ENCODE measurements at places on chromosomes 1 and 21. TPM values are rescaled to one million over a fixed set of nuclear protein-coding genes. Genes with fewer than 3 reads are reported as not detected.
A peak's percentile ranks its signal among the peaks of the same experiment; 100 is the strongest.

DNA sequence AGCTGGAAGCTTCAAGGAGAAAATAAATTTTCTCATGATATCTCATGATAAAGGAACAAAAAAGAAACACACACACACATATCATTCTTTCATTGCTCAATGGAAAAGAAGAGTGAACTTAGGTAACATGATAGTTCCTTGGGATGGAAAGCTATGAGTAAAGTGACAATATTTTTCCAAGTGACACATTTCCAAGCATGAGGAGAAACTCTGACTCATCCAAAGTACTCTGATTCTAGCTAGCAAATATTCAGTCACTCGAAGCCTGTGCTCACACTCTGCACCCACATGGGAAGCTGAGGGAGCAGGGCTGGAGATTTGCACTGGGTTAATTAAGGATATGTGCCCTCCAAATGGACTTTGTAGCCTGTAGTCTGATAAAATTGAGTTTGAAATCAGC, 222.4 kb downstream of the LRRC40 start:
- H3K4me3 ChIP-seq: no peak overlapping the region
- DNase-seq: no peak
- no peaks in the 10 kb centered on the region for H3K4me1 ChIP-seq
- no peaks in the 10 kb centered on the region for H3K36me3 ChIP-seq

- peak overlapping the region; percentile 97 for H3K27ac ChIP-seq
- no peaks in the 10 kb centered on the region for H3K27me3 ChIP-seq
These were observed 4.7 kb downstream of the SORT1 start for GRCh38 chr1:109392788-109393616.

- peak overlapping the region; percentile 67 for H3K4me3 ChIP-seq
- DNase-seq: no peak
- H3K4me1 ChIP-seq: peaks cover 7% of the 10 kb centered on the region
- no peaks in the 10 kb centered on the region for H3K27me3 ChIP-seq
- peak overlapping the region; percentile 85 for H3K27ac ChIP-seq
These were observed 472 bp downstream of the DTL start for GRCh38 chr1:212035835-212036605.

GRCh38 chr1:207853372-207853757, 57.6 kb downstream of the CD34 start:
- H3K27me3 ChIP-seq: no peaks in the 10 kb centered on the region
- H3K4me3 ChIP-seq: no peak overlapping the region
- no peaks in the 10 kb centered on the region for H3K36me3 ChIP-seq
- DNase-seq: peak; percentile 55

DNA sequence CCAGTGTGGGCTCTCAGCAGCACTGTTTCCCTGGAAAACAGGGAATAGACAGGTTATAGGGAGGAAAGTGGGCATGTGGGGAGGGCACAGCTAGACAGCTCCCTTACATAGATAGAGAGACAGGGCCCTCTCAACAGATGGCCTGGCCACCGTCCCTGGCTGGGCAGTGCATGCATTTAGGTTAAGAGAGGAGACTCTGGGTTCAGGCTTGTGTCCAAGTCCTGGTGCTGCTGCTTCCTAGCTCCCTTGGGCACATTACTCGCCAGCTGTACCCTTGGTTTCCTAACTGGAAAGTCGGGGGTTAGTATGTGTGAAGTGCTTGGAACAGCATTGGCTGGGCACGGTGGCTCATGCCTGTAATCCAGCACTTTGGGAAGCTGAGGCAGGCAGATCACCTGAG, 9.1 kb downstream of the PLOD1 start:
- H3K27ac ChIP-seq: peak overlapping the region; percentile 69
- no peaks in the 10 kb centered on the region for H3K27me3 ChIP-seq
- no peak for DNase-seq
- H3K4me1 ChIP-seq: peaks cover 48% of the 10 kb centered on the region
- no peak overlapping the region for H3K4me3 ChIP-seq
- peaks cover 3% of the 10 kb centered on the region for H3K36me3 ChIP-seq

DNA sequence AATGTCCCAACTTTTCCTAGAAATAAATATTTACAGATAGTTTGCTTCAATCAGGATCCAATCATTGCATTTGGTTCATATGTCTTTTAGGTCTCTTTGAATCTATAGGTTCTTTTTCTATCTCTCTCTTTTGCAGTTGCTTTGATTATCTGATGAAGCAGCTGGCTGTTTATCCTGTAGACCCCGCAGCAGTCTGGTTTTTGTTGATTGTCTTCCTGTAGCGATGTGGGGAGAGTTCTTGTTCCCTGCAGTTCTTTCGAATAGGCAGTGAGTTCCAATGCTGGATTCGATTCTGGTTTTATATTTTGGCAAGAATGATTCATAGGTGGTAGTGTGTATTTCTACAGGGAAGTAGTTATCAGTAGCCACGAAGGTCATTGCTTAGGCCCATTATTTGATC, 7.4 kb upstream of the MIXL1 start:
- no peak for DNase-seq
- no peak overlapping the region for H3K27ac ChIP-seq
- no peak overlapping the region for H3K4me3 ChIP-seq
- H3K36me3 ChIP-seq: no peaks in the 10 kb centered on the region

GRCh38 chr1:2636733-2637132, 3.9 kb upstream of the MMEL1 start:
- no peaks in the 10 kb centered on the region for H3K4me1 ChIP-seq
- H3K27me3 ChIP-seq: peaks cover 46% of the 10 kb centered on the region
- H3K36me3 ChIP-seq: no peaks in the 10 kb centered on the region
- no peak for DNase-seq
- H3K27ac ChIP-seq: no peak overlapping the region

GRCh38 chr1:30532621-30533020, 190.8 kb downstream of the MATN1 start:
- H3K27me3 ChIP-seq: no peaks in the 10 kb centered on the region
- DNase-seq: no peak
- H3K27ac ChIP-seq: no peak overlapping the region
- peaks cover 6% of the 10 kb centered on the region for H3K4me1 ChIP-seq

DNA sequence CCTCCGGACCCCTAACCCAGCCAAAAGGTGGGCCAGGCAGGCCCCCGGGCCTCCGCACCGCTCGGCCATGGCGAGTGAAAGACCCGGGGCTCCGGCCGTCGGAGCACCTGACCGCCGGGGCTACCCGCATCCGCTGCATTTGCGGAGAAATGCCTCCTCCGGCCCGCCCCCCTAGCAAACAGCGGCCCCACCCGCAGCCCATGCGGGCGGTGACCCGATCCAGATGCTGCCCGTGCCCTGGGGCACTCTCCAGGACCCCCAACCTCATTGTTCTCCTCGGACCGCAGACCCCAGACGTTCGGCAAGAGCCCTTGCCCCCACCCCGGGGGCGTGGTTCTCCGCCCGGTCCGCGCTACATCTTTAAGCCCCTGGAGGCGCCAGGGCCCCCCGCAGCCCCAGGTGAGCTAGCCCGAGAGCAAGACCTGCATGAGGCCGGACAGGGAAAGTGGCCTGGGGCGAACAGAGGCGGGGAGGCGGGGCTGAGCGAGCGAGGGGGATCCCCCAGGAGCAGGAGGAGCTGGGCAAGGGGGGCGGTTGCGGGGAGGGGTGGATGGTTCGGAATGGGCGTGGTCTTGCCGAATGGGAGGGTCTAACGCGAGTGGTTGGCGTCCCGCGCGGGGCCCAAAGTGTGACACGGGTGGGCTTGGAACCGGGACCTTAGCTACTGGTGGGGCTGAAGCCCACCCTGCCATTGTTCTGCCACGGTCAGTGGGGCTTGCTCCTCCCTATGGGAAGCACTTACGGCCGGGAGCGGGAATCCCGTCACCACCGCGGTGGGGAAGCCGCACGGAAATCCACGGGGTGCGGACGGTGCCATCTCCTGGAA, 6.3 kb upstream of the CRYBG2 start:
- peaks cover 70% of the 10 kb centered on the region for H3K27me3 ChIP-seq
- H3K4me1 ChIP-seq: no peaks in the 10 kb centered on the region
- no peak overlapping the region for H3K27ac ChIP-seq
- peak overlapping the region; percentile 48 for H3K4me3 ChIP-seq

- H3K27ac ChIP-seq: no peak overlapping the region
- no peaks in the 10 kb centered on the region for H3K36me3 ChIP-seq
- H3K4me1 ChIP-seq: no peaks in the 10 kb centered on the region
- no peak overlapping the region for H3K4me3 ChIP-seq
- H3K27me3 ChIP-seq: peaks cover 3% of the 10 kb centered on the region
These were observed 64.7 kb downstream of the SNRPE start for GRCh38 chr1:203926025-203926540.

DNA sequence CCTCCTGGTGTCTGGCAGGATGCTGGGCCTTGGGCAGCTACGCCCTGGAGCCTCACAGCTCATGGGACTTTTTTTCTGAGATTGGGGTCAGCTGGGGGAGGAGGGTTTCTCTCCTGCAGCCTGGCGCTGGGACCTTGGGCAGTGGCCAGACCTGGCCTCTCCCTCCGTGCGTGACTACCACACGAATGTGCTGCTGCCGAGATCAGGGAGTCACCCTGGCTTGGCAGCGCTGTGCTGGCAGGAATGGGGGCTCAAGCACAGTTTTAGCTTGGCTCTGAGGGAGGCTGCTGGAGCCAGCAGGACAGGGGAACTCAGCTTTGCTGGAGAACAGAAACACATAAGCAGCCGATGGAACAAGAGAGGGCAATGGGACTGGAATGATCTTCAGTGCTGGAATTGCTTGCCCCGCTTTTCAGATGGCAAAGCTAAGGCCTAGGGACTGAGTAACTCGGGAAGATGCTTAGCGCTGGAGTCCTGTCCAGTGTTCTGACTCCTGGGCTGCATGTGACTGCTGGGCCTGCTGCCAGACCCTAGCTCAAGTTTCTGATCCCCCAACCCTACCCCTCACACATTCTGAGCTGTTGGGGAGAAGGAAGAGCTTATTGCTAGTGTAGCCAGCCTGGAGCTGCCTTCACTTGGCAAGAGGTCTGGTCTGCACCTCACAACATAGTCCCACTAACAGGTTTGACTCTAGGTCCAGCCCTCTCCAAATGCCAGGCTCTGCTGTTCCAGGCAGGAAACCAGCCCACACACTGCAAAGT, 69.9 kb downstream of the NAV1 start:
- no peak overlapping the region for H3K4me3 ChIP-seq
- H3K4me1 ChIP-seq: peaks cover 22% of the 10 kb centered on the region
- DNase-seq: peak; percentile 42
- no peak overlapping the region for H3K27ac ChIP-seq
- no peaks in the 10 kb centered on the region for H3K27me3 ChIP-seq
- no peaks in the 10 kb centered on the region for H3K36me3 ChIP-seq

GRCh38 chr1:235783148-235783776, 83.4 kb downstream of the LYST start:
- H3K4me1 ChIP-seq: no peaks in the 10 kb centered on the region
- H3K27me3 ChIP-seq: no peaks in the 10 kb centered on the region
- peaks cover 36% of the 10 kb centered on the region for H3K36me3 ChIP-seq
- H3K4me3 ChIP-seq: no peak overlapping the region

DNA sequence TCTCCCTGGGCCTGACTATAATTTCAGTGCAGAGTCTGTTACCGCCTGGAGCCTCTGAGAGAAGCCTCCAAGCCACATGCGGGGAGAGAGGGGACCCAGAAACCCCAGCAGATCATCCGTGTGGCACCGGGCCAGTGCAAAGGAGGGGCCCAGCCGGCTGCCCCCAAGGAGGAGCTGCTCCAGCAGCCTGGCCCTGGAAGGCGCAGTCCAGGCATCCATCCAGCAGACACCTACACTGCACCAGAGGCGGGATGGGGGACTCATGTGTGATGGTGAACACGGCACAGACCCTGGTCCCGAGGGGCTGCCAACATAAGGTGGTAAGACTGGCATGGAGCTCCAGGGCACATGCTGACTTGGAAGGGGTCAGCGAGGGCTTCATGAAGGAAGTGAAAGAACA, 39.6 kb upstream of the CLSTN1 start:
- H3K27ac ChIP-seq: no peak overlapping the region
- no peaks in the 10 kb centered on the region for H3K36me3 ChIP-seq
- peaks cover 9% of the 10 kb centered on the region for H3K4me1 ChIP-seq
- no peak for DNase-seq

GRCh38 chr1:234123867-234124266, 219.4 kb downstream of the SLC35F3 start:
- H3K27me3 ChIP-seq: peaks cover 2% of the 10 kb centered on the region
- H3K4me3 ChIP-seq: no peak overlapping the region
- DNase-seq: no peak
- no peaks in the 10 kb centered on the region for H3K36me3 ChIP-seq
- no peaks in the 10 kb centered on the region for H3K4me1 ChIP-seq

GRCh38 chr1:64241069-64241468, 37.6 kb downstream of the UBE2U start:
- H3K27me3 ChIP-seq: peaks cover 2% of the 10 kb centered on the region
- no peak overlapping the region for H3K27ac ChIP-seq
- DNase-seq: no peak
- H3K36me3 ChIP-seq: no peaks in the 10 kb centered on the region
- H3K4me1 ChIP-seq: no peaks in the 10 kb centered on the region
- no peak overlapping the region for H3K4me3 ChIP-seq

GRCh38 chr1:50426702-50427085, 3.5 kb upstream of the DMRTA2 start:
- peak overlapping the region; percentile 3 for H3K4me3 ChIP-seq
- H3K4me1 ChIP-seq: peaks cover 15% of the 10 kb centered on the region
- H3K27ac ChIP-seq: no peak overlapping the region
- no peaks in the 10 kb centered on the region for H3K36me3 ChIP-seq
- peaks cover 5% of the 10 kb centered on the region for H3K27me3 ChIP-seq

DNA sequence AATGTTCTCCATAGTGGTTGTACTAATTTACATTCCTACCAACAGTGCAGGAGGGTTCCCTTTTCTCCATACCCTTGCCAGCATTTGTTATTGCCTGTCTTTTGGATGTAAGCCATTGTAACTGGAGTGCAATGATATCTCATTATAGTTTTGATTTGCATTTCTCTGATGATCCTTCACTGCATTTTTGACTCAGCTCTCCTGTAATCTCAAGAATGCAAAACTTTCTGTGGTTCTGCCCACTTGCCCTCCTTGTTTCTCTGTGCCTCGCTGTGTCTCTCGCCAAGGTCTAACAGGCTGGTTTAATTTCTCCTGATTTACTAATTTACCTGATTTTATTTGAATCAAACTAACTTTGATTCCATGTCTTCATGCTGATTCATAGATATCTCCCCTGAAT, 407.9 kb downstream of the ZP4 start:
- no peak overlapping the region for H3K4me3 ChIP-seq
- H3K4me1 ChIP-seq: no peaks in the 10 kb centered on the region

DNA sequence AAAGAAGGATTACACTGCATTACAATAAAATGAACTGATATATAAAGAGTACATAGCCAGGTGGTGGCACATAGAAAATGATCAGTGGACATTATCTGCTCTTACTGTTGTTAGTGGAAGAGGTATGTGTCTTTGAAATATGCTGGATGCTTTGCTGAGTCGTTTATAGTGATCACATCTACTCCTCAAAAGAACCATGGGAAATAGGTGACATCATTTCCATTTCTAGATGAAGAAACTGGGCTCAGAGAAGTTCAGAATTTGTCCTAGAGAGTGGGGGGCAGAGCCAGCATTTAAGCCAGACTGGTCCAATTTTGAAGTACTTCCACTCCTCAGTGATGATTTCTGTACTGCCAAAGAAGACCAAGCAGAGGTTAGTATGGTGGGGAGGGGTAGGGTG, 34.0 kb upstream of the BACH1 start:
- H3K36me3 ChIP-seq: no peaks in the 10 kb centered on the region
- DNase-seq: no peak
- no peaks in the 10 kb centered on the region for H3K27me3 ChIP-seq
- H3K4me1 ChIP-seq: no peaks in the 10 kb centered on the region

RGS16 gene
- total RNA-seq: 1.2 TPM

RUNX3 gene
- 0.59 TPM for total RNA-seq

C1orf21 gene
- total RNA-seq: 127 TPM

MRPS14 gene
- total RNA-seq: 22.7 TPM

OVAAL gene
- not detected for total RNA-seq

GIPC2 gene
- total RNA-seq: 1.3 TPM

SPRR1B gene
- not detected for total RNA-seq

SSU72 gene
- total RNA-seq: 156 TPM

L1TD1 gene
- not detected for total RNA-seq

DMRTB1 gene
- total RNA-seq: not detected
